ENCODE measurements at places on chromosomes 2 and 18.

DNA sequence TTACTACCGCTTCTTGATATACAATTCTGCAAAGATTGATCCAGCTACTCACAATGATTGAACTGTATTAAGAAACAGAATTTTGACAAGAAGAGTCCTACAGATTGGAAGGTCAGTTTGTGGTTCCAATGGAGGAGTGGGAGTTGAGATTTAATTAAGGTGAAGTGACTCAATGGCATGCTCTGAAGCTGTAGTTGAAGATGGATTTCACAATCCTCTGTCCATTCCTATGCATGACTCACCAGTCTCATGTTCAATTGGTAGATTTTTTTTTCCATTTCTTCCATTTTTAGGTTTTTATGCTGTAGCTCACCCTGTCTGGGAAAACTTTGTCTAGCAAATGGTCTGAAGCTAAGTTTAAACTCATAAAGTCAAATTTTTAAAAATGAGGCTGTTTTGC is 83.3 kb downstream of the DPP4 start:
- no peak for DNase-seq

GRCh38 chr2:223117533-223117932 is 65.5 kb downstream of the KCNE4 start:
- no peak for DNase-seq

DNA sequence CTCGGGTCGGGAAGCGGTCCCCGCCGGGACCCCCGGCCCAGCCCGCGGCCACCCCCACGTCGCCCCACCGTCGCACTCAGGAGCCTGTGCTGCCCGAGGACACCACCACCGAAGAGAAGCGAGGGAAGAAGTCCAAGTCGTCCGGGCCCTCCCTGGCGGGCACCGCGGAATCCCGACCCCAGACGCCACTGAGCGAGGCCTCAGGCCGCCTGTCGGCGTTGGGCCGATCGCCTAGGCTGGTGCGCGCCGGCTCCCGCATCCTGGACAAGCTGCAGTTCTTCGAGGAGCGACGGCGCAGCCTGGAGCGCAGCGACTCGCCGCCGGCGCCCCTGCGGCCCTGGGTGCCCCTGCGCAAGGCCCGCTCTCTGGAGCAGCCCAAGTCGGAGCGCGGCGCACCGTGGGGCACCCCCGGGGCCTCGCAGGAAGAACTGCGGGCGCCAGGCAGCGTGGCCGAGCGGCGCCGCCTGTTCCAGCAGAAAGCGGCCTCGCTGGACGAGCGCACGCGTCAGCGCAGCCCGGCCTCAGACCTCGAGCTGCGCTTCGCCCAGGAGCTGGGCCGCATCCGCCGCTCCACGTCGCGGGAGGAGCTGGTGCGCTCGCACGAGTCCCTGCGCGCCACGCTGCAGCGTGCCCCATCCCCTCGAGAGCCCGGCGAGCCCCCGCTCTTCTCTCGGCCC is 13.6 kb downstream of the SPEG start:
- no peak for DNase-seq

- no peak for DNase-seq
Observed at GRCh38 chr2:142880279-142880678, 2.8 kb downstream of the KYNU start.

GRCh38 chr2:140539242-140539875 is 1591.5 kb downstream of the LRP1B start:
- DNase-seq = no peak
